ENCODE measurements at places on chromosomes 12 and 14.

- DNase-seq, result no peak
Observed at GRCh38 chr12:93657071-93657470, 20.1 kb upstream of the CRADD start.

DNA sequence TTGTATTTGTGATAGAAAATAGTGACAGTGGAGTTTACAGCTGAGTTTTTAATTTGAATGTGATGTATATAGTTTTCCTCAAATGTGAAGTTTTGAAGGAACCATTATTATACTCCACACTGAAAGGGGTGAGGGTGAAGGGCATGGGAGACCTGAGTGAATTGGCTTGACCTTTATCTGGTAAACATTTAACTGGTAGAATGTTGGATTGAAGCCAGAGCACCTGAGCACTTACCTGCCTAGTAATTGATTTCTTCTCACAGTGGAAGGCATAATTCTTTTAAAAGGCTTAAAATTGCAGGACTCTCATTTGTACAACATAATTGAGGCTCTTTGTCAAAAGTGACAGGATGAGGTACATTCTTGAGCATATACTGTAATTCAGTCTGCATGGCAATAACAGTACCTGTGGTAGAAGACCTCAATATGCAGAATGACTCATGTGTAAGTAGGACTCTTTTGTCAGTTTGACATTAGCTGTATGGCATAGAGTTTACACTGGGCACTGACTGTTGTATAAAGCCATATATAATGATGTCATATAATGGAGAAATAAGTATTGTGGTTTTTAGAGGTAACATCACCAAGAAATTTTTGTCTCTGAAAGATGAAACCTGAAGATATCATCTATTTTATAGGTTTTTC lies 309.6 kb downstream of the TMTC2 start:
- DNase-seq, result no peak

DNA sequence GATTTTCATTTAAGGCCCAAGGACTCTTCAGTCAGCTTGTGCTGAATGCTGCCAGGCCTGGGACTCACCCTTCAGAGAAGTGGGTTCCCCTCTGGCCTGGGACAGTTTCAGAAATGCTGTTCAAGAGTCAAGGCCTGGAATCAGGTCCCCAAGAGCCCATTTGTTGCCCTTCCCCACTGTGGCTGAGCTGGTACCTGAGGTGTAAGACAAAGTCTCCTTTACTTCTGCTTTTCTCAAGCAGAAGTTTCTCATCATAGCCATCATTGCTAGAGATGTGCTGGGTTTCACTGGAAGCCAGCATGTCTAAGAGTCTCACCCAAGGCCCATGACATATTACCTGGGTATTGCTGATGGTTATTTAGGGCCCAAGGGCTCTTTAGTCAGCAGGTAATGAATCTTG lies 8.9 kb downstream of the FANCM start:
- no peak for DNase-seq

DNA sequence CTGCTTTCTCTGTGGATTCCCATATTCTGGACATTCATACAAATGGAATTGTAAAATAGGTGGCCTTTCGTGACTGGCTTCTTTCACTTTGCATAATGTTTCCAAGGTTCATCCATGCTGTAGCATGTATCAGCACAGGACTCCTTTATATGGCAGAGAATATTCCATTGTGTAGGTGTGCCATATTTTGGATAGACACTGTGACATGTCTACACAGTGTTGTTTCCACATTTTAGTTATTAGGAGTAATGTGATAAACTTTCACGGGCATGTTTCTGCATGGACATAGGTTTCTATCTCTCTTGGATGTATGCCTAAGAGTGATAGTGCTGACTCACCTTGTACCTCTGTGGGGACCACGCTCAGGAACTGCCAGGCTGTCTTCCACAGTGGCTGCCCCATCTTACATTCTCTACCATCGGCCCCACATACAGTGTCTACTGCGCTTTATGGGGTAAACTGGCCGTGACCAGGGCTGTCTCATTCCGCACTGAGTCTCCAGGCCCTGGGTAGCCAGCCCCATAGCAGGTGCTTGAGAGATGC lies 7.1 kb upstream of the KRT84 start:
- no peak for DNase-seq

- no peak for DNase-seq
Observed at GRCh38 chr14:89620436-89620835, 203.4 kb upstream of the FOXN3 start.

All from activated naive CD8-positive, alpha-beta T cell treated with anti-CD3 and anti-CD28 coated beads, Interleukin-2, amount 50 U/mL, for 24 hours (primary cell).